Stimulated activated CD8-positive, alpha-beta memory T cell treated with anti-CD3 and anti-CD28 coated beads, Interleukin-7, amount 100 ng/mL, for 4 hours (primary cell): ENCODE measurements at places on chromosomes 4 and X.

DNA sequence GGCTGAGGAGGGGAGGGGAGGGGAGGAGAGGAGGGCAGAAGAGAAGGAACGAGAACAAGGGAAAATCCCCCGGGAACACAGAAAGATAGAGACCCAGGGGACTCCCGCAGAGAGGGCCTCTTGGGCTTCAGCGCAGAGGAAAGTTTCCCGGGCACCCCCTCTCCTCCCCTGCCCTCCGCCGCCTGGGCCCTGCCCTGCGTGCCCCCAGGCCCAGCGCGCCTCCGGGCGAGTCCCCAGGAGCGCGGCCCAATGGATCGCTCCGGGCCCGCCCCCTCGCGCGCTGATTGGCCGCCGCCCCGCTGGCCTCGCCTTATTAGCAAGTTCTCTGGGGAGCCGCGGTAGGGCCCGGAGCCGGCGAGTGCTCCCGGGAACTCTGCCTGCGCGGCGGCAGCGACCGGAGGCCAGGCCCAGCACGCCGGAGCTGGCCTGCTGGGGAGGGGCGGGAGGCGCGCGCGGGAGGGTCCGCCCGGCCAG, at the start of gene MSX1:
MSX1 (plus strand) TSS at position 341 of the 474 bp plus-strand sequence. CDS start 235 bp downstream, outside the sequence.
- peak; percentile 23 for DNase-seq

GRCh38 chr4:89539797-89540711, 232.5 kb upstream of the GPRIN3 start:
- DNase-seq = no peak

DNA sequence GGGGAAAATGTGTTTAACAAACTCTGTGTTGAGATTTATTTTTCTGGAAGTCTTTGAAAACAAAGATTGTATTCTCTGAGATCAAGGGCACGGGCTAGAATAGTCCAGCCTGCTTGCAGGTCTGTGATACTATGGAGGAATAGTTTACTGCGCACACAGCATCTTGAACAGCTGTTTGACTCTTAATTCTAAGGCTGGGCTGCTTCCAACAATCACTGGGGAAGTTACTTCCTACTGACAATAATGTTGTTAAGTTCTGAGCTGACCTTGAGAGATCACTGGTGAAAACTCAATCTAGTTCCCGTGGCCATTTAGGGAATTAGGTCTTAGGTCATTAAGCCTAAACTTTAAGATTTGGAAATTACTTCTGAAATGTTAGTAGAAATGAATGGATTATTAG, 416.1 kb upstream of the FTHL17 start:
- no peak for DNase-seq

DNA sequence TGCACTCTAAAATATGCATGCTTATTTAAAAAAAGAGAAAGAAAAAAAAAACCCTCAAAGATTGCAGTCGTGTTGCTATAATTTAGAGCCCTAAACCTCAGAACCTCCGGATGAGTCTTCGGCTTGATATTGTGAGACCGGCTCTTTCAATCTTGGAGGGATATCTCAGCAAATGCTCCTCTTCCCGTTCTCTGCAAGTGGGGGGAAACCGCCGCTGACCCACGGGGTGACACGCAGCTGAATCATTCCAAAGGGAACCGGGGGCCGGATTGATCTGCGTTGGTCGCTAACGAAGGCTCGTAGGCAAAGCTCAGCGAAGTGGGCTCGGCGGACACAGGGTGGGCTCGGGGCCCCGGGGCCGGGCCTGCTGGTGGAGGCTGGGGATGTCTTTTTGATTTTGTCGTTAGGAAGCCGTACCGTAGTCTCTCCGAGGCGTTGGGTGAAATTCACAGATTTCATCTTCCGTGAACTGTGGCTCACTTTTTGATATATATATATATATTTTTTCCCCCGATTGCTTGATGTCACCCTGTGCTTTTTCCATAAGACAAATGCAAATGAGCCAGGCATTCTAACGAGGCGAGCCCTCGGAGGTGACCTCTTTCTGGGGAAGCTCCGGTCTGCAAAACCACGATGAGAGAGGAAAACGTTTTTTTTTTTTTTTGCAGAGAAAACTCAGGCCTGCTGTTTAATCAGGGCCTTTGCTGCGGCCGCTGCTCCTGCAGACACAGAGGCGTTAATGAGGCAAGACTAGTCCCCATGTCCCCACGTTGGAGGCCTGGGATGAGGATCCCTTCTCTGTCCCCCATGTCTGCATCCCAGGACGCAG, 110.7 kb upstream of the PPP2R3B start:
- DNase-seq = no peak

- DNase-seq = no peak
Observed at GRCh38 chr4:105059337-105059736, 87.3 kb upstream of the TET2 start.

- DNase-seq = no peak
Observed at GRCh38 chr4:150006197-150006596, 72.0 kb upstream of the DCLK2 start.

DNA sequence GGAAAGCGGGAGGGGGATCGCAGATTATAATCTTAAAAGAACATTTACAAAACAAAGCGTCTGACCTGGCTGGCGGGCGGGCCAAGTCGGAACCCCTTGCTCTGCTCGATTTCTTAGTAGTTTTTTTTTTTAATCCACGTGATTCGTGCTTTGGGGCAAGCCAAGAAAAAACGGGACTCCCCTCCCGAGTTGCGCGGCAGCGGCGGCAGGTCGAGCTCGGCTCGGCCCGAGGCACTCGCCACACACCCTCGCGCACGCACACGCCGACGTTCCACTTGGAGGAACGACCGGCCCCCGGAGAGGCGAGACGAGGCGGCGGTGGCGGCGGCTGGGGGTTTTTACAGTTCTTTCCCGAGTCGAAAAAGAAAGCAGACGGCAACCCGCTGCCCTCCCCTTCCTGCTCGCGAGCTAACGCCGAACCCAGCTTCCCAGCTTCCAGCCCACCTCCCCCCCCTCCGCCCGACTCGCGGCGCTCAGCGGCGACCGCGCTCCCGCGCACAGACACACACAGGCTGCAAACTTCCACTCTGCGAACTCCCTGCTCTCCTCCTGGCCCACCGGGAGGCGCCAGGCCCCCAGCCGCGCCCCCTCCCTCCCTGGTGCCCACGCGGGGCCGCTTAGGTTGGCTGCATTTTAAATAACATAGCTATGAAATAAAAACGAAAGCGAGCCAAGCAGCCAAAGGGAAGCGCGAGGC, 1.2 kb downstream of the BCOR start:
- peak; percentile 68 for DNase-seq

- DNase-seq = no peak
Observed at GRCh38 chr4:54006755-54007154, 57.6 kb downstream of the CHIC2 start.

DNA sequence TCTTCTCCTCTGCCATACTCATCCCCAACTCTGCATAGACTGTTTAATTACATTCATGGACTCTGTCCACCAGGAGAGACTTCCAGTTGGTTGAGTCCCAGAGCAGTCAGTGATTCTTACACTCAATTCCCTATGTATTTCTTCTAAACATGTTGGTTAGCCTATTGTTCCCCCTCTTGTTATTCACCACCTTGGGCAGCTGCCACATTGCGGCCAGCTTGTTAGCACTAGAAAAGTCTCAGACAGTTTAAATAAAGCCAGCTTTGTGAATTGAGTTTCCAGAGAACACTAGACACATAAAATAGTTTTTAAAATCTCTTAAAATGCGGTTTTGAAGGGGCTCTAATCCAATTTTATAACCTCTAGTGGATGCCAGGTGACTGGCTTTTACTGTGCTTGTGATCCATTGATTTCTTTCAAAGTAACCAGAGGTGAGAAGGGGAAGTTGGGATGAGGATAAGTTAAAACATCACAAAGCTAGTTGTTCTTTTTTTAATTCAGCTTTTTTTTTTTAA, 827.7 kb downstream of the FSTL5 start:
- no peak for DNase-seq

GRCh38 chr4:142551517-142552305, 294.4 kb downstream of the INPP4B start:
- no peak for DNase-seq

GRCh38 chr4:186003746-186004145, 65.2 kb upstream of the TLR3 start:
- DNase-seq = no peak

GRCh38 chrX:115373308-115373707, 83.8 kb downstream of the LUZP4 start:
- DNase-seq = no peak

GRCh38 chr4:170398218-170398617, 308.5 kb upstream of the AADAT start:
- DNase-seq = no peak

GRCh38 chrX:111372086-111372485, 39.9 kb downstream of the DCX start:
- no peak for DNase-seq

- DNase-seq = no peak
Observed at GRCh38 chr4:18934197-18934596, 912.6 kb upstream of the LCORL start.

GRCh38 chrX:112048707-112049106, 33.9 kb downstream of the TRPC5 start:
- DNase-seq = no peak

DNA sequence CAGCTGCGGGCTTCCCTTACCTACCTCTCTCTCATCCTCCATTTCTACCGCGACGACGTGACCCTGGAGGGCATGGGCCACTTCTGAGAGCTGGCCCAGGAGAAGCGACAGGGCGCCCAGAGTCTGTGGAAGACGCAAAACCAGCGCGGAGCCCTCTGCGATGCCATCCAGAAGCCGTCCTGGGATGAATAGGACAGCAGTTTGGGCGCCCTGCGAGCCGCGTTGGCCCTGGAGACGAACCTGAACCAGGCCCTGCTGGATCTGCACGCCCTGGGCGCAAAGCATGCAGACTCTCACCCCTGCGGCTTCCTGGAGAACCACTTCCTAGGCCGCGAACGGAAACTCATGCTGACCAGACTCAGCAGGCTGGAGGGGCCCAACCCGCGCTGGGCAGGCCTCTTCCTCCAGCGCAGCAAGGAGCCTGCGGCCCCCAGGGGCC, 52.7 kb upstream of the TMPRSS11F start:
- DNase-seq = no peak

DNA sequence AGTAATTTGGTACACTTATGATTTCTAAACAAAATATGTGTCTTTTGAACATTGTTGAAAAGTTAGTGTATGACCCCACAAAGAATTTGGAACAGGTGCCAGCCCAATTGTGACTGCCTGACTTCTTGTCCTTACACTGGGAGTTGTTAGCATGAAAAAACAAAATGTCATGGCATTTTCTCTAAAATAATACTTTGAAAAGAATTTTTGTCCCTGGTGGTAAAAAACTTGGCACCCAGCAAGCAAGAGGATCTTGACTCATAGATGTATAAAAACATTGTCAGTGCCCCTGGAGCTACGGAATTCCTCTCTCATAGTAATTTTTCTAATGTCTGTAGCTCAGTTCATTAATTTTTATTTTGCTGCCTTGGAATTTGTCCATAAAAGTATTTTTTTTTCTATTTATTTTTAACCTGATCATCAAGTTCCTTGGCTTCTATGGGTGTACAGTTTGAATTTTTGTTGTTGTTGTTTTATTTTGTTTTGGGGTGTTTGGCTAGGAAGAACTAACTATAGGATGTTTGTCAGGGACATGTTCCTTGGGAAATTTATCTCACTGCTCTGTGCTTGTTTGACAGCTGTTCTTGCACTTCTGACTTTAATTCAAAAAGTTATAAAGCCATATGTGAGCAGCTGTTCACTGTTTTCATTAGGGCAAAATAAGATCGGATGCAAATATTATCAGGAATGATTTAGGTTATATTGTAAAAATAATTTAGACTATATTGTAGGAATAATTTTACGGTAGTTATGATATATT, 95.4 kb upstream of the NUDT6 start:
- no peak for DNase-seq
